Calu3 (cell line): ENCODE measurements at places on chromosomes 1 and 21.

GRCh38 chr1:154431586-154432373 lies 26.6 kb downstream of the IL6R start:
- no peak for DNase-seq

GRCh38 chr21:25822981-25823380 lies 88.2 kb downstream of the GABPA start:
- no peak for DNase-seq

DNA sequence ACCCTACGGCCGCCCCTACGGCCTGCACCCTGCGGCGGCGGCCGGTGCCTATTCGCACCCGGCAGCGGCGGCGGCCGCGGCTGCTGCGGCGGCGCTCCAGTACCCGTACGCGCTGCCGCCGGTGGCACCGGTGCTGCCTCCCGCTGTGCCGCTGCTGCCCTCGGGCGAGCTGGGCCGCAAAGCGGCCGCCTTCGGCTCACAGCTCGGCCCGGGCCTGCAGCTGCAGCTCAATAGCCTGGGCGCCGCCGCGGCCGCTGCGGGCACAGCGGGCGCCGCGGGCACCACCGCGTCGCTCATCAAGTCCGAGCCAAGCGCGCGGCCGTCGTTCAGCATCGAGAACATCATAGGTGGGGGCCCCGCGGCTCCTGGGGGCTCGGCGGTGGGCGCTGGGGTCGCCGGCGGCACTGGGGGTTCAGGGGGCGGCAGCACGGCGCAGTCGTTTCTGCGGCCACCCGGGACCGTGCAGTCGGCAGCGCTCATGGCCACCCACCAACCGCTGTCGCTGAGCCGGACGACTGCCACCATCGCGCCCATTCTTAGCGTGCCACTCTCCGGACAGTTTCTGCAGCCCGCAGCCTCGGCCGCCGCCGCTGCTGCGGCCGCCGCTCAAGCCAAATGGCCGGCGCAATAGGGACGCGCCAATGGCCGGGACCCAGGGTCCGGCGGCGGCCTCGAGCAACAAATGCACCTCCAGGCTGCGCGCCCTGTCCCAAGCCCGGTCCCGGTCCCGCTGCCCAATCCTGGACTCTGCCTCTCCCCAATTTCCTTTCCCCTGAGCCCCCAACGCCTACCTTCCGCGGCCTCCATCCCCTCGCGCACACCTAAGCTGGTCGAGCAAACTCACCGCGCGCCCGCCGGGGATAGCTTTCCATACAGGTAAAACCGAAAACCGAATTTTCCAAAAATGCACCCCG lies 1.8 kb downstream of the FOXD3 start:
- DNase-seq, result no peak

GRCh38 chr1:46539972-46540371 lies 11.5 kb downstream of the KNCN start:
- DNase-seq, result no peak

DNA sequence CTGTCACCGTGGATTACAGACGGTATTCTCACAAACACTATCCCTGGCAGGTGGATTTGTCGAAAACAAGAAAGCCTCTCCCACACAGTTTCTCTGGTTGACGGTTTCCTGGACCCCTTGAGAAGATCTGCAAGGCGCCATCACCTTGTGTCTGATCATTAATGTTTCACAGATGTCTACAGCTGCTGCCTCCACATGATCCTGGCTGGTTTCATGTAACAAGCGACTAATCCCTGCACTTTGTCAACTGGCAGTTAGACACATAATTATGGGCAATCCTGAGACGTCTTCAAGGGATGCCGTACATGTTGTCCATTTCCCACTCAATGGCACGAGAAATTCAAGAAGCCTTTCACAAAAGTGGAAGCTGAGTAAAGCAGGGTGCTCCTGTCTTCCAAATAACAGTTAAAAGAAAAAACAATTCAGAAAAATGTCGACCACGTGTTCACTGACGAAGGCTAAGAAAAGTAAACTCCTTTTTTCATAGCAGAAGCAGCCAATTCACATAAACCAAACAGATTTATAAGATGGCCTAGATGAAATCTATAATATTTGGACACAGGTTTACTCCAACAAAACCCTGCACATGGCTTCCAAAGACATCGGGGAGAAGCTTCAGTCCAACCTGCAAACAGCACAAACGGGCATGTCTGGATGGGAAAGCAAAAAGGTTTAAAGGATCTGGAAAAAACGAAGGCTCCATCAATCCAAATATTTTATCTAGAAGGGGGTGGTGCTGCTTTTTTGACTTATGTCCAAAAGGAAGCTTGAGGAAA lies 52.2 kb downstream of the CAPZB start:
- DNase-seq, result no peak

- no peak for DNase-seq
These were observed 5.7 kb downstream of the DUSP23 start for GRCh38 chr1:159786465-159786864.

DNA sequence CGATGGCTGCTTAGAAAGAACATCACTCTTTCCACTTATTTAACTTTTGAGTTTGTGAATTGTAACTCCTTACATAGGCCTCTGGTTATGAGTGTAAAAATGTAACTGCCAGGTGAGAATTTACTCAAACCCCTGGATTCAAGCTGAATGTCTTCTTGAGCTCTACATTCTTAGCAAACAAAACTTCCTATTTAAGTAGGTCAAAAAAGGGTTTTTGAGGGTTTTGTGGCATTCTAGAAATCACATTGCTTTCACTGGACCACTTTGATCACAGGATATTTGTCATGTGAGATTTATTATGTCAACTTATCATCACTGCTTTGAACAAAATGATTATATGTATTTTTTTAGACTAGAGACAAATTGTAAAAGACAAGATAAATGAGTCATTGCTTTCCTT lies 5.7 kb downstream of the IL23R start:
- no peak for DNase-seq

- no peak for DNase-seq
These were observed 33.1 kb downstream of the SIPA1L2 start for GRCh38 chr1:232596666-232597303.

GRCh38 chr1:46113948-46114347 lies 18.5 kb downstream of the PIK3R3 start:
- no peak for DNase-seq

DNA sequence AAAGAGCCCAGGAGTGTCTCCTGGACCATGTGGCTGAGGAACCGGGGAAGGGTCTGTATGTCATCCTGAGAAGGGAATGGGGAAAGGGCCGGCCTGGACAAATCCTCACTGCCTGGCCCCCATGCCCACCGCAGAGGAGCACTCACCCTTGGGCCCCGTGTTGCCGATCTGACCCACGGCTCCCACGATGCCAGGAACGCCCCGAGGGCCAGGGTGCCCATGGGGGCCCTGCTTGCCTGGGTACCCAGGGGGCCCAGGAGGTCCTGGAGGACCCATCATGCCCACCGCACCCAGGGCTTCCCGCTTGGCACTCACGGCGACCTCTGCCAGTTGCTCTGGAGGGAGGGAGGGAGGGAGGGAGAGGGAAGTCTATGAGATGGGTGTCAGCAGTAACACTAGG lies 14.6 kb downstream of the COL9A2 start:
- no peak for DNase-seq

DNA sequence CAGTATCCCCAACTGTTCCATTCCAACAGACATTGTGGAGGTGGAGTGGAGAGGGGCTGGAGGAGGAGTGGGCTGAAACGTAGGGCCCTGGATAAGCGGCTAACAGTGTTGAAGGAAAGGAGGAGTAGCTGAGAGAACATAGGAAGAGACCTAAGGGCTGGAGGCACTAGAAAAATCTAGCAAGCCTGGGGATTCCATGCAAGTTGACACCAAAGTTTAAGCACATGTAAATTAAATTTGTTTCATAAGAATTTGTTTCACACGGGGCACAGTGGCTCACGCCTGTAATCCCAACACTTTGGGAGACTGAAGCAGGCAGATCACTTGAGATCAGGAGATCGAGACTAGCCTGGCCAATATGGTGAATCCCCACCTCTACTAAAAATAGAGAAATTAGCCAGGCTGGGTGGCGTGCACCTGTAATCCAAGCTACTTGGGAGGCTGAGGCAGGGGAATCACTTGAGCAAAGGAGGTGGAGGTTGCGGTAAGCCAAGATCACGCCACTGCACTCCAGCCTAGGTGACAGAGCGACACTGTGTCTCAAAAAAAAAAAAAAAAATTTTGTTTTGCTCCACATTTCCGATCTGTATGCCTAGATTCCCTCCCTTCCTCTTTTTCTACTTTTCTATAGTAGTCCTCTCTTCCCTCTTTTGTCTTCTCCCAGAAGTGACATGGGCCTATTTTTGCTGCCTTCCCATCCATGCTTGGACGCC lies 530 bp upstream of the CD244 start:
- DNase-seq, result no peak
